NCI-H748 treated with DMSO at 0.1 percent for 48 hours (cell line): ENCODE measurements at places on chromosomes 3 and 15.

GRCh38 chr15:36499412-36500389, 79.7 kb upstream of the CDIN1 start:
- DNase-seq = no peak

DNA sequence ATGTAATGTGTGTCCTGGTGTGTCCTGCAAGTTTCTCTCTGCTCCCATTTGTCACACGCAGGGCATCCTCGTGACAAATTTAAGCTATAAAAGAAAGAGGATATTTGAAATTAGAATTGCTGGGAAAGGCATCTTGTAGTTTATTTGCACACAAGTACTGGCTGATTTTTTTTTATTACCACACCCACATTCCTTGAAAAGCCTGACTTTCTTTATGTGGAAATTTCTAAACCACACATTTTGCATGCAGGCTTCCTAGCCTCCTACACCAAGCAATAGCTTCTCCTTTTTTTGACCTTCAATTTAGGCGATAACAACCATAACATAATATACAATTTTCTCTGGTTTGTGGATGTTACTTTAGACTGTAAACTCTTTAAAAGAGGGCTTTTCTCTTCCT, 126.1 kb downstream of the SERPINI1 start:
- DNase-seq = no peak

DNA sequence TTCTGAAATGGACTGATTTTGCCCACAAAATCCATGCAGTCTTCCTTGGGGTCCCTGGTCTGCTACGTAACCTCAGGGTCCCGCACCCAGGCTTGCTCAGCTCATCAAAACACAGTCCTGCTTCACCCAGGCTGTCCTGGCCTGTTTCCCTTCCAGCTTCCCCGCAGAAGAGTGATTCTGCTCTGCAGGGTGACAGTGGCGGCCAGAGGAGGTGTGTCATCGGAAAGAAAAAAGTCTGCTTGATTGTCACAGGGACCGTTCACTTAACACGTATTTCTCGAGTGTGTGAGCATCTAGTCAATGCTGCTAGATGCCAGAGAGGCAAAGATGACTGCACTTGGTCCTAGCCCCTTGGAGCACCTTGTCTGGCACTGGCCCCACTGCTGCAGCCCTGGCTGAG, 50.1 kb upstream of the ABHD2 start:
- DNase-seq = no peak

DNA sequence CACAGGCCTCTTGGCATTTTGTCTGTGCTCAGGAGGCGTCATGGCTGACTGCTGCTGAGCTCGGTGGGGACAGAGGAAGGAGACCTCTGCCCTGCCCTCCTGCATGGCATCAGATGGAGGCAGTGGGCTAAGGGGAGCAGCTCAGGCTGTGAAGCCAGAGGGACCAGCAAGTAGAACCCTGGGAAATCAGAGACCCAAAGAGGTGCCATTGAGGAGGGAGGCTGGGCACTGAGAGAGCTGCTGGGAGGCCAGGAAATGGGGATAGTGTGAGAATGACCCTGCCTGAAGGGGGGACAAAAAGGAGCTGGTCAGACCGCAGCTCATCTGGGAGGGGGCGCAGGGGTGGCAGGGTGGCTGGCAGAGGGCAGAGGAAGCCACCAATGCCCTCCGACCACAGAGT, 136.8 kb downstream of the FBLN2 start:
- no peak for DNase-seq

- DNase-seq = no peak
Observed at GRCh38 chr15:81108427-81108826, 25.6 kb upstream of the CFAP161 start.

- DNase-seq = no peak
Observed at GRCh38 chr3:139105154-139105702, 60.5 kb upstream of the PRR23C start.

GRCh38 chr15:70559265-70560239, 203.8 kb downstream of the UACA start:
- no peak for DNase-seq

GRCh38 chr3:176159796-176160195, 1037.5 kb downstream of the TBL1XR1 start:
- no peak for DNase-seq

- no peak for DNase-seq
Observed at GRCh38 chr15:69479081-69479480, 26.5 kb downstream of the RPLP1 start.

GRCh38 chr15:74050556-74051234, 31.7 kb downstream of the GOLGA6A start:
- no peak for DNase-seq

GRCh38 chr3:112848196-112848595, 1.5 kb upstream of the CD200R1L start:
- DNase-seq = no peak

DNA sequence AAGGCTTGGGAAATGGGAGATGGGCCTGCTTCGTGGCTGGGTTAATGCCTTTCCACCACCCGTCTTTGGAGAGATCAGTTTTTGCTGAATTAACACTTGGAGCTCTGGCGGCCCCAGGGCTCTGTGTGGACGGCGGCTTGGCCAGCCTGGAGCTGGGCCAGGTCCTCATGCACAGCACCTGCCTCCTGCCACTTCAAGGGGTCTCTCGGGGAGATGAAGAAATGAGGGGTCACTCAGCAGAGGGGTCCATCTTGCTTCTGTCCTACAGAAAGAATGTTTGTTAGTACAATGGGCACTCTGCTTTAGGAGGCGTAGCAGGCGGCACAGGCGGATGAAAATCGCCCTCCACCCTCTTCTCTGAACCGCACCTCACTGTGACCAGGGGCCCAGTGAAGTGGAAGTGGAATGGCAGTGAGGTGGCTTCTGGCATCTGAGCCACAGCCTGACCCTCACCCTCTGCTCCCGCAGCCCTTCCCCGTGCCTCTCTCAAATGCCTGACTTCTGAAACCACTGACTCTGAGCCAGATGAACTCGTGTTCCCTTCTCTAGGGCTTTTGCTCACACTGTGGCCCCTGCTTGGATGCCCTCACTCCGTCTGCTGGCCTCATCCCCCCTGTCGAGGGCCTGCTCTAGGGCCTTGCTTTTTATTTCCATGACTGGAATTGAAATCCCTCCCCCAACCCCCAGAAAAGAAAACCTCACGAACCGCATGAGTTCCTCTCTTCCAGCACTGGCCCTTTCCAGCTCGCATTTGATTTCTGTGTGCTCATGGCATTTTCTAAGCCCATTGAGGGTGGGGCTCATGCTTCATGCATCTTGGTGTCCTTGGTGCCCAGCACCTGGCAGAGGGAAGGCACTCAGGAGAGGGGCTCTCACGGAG, 42.2 kb downstream of the CHDH start:
- no peak for DNase-seq

GRCh38 chr3:8571256-8571655, 69.6 kb downstream of the LMCD1 start:
- DNase-seq = no peak

- DNase-seq = no peak
Observed at GRCh38 chr15:97729270-97729669, 231.2 kb upstream of the ARRDC4 start.

DNA sequence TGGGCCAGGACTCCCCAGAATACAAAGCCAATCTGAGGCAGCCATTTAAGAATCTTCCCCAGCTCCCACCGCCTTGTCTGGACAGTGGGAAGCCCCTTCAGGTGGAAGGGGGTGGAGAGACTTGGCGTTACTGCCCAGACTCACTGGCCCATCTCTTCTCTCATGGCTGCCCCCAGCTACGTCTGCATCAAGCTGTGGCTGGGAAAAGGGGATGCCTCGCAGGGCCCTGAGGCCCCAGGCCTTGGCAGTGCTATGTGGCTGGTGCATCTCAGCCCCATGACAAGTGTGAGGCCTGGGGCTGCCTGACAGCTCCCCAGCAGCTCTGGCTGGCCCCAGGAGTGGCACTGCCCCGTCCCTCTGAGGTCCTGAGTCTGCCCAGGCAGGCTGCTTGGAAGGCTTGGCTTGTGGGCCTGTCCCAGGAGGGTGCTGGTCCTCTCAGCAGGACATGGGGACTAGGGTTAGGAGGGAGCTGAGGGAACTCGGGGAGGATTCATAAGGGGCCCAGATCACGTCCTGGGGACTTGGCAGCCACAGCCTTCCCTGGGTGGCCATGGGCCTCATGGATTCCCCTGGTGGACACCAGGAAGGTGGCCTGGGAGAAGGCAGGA, 20.2 kb upstream of the SLC41A3 start:
- no peak for DNase-seq

DNA sequence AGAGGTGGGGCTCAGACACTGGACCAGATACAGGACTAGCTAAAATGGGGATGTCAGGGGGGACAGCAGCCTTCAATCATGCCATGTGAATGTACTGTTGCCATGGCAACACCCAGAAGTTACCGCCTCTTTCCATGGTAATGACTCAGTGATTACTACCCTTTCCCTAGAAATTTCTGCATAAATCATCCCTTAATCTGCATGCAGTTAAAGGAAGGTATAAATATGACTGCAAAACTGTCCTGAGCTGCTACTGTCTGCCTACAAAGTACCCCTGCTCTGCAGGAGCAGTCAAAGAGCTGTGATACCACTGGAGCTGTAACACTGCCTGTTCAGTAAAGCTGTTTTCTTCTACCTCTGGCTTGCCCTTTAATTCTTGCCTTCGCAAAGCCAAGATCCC, 168.2 kb downstream of the PEAK1 start:
- DNase-seq = no peak

DNA sequence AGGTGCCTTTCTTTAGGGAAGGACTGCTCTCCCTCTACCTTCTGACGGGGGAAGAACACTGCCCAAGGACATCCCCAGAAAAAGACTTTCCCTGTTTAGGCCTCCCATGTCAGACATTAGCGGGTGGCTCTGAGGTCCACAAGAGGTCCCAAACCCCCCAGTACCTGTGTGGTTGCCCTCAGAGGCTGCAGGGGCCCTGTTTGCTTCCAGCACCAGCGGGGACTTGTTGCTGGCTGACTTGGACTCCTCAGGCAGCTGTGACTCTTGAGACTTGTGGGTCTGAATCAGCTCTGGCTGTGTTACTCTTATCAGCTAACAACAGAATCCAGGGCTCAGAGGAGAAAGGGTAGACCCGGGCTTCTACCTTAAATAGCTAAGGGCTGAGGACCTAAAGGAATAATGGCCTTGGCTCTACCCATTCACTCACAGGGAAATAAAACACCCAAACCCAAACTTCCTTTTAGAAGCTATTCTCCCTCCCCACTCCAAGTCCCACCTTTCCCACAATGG, 39.2 kb downstream of the SEMA3G start:
- DNase-seq = no peak

- no peak for DNase-seq
Observed at GRCh38 chr3:62142331-62143085, 230.8 kb downstream of the FEZF2 start.

GRCh38 chr3:101070799-101071121, 77.5 kb upstream of the ABI3BP start:
- no peak for DNase-seq

DNA sequence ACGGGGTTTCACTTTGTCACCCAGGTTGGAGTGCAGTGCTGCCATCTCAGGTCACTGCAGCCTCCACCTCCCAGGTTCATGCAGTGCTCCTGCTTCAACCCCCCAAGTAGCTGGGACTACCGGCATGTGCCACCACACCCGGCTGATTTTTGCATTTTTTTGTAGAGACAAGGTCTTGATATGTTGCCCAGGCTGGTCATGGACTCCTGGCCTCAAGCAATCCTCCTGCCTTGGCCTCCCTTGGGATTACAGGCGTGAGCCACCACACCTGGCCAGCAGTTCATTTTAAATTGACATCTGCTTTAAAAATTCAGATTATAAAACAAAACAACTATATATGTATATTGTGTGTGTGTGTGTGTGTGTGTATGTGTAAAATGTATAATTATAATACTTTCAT, 38.3 kb downstream of the CALML4 start:
- no peak for DNase-seq

- no peak for DNase-seq
Observed at GRCh38 chr3:177569193-177569592, 371.9 kb upstream of the TBL1XR1 start.

GRCh38 chr3:28504976-28505375, 156.4 kb upstream of the AZI2 start:
- DNase-seq = no peak

GRCh38 chr3:49712631-49713317, 6.7 kb downstream of the AMIGO3 start:
- DNase-seq = no peak

GRCh38 chr3:75650191-75650590, 13.9 kb upstream of the FRG2C start:
- no peak for DNase-seq

DNA sequence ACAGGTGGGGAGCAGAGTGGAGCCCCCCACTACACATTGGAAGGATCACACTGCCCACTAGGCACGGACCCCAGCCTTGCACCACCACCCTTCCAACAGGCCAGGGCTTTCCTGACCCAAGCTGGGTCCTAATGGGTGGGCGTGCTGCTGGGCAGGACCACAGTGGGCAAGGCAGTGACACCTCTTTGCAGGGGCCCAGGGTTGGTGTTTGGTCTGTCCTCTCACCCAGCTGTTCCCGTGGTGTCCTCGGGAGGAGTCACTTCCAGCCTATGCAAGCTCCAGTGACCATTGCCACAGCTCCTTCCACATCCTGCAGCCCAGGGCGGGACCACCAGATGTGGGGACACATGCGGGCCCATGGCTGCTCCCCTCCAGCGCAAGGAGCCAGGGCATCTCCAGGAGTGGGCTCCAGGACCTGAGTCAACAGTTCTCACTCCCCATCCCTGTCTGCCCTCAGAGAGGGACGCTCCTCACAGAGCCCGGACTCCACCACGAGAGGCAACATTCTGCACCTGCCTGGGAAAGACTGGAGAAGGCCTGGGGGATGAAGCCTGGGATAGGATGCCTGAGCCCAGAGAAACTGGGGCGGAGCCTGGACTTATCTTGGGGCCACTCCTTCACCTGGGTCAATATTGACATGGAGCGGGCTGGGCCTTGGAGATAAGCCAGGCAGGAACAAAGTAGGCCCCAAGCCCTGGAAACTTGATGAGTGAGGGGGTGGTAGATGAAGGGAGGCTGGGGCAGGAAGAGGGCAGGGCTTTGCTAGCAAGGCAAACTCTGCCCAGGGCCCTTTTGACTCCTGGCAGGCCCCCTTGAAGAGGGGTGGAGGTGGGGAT, 3.9 kb upstream of the VILL start:
- no peak for DNase-seq

DNA sequence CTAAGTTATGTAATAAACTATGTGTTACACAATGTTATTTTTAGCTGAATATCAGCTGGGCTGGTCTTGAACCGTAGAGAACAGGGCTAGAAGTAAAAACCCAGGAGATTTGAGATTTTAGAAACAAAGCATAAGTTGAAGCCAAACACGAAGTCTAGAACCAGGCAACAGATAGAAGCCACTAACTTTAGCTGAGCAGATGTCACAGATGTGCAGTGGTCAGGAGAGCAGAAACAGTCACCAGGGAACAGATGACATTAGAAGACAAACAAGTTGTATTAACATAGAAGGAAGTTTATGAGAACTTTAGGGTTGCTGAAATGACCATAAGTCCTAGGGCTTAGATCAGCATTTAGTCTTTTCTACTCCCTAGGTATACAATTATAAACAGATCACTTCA, 731.0 kb downstream of the ZNF385D start:
- DNase-seq = no peak

GRCh38 chr15:61195116-61196002, 33.7 kb downstream of the RORA start:
- no peak for DNase-seq
